ENCODE measurements at places on chromosomes 13 and 19.

DNA sequence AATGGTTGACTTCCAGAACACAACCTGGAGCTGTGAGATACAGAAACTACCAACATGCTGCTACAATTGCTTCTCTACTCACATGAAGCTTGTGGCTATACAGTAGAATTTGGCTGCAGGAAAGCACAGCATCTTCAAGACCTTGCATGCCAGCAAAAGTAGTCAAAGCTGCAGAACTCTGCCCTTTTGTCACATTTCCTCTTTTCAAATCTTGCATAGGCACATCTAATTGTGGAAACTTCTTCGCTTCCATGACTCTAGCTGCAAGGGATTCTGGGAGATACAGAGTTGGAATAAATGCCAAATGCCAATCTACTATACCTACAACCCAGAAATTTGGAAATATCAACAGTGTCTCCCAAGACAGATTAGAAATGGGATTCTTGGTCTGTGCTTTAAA is 462.2 kb downstream of the FOXO1 start:
- no peak for DNase-seq

GRCh38 chr19:17296976-17297375 is 6.2 kb downstream of the ABHD8 start:
- no peak for DNase-seq

DNA sequence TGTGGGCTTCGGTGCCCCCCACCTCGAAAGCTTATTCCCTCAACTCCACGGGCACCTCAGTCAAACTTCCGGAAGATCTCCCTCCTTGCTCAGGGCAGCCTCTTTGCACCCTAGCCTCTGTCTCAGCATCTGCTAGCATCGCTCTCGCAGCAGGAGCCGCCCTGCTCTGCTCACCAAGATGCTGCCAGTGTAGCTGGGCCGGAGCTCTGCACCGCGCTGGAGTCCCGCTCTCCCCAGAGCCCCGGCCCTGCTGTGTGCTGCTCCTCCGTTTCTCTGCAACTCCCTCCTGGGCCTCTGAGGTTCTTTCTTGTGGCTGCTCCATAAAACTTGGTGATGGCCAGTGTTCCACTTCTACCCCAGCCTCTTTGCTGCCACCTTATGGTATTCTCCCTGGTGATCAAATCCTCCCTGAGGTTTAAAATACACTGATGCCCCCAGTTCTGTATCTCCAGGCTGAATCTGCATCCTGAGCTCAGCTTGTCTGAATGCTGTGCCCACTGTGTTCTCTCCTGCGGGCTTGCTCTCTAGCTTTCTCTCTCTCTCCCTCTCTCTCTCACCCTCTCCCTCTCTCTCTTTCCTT is 198.0 kb downstream of the UQCRFS1 start:
- no peak for DNase-seq

DNA sequence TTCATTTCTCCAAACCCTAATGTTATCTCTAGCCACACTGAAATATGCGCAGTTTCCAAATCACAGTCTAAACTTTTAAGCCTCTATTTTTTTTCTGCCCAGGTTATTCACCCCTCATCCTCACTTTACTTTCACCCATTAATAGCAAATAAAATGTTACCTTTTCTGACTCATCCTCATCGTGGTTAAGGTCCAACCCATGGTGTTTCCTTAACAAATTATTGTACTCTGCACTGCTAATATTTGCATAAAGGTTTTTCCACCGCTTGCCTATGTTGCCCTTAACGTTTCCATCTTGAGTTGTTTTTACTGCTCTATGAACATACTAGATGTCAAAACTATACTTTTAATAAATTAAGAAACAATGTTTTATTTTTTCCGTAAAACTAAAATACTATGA is 780.9 kb upstream of the KLHL1 start:
- no peak for DNase-seq

DNA sequence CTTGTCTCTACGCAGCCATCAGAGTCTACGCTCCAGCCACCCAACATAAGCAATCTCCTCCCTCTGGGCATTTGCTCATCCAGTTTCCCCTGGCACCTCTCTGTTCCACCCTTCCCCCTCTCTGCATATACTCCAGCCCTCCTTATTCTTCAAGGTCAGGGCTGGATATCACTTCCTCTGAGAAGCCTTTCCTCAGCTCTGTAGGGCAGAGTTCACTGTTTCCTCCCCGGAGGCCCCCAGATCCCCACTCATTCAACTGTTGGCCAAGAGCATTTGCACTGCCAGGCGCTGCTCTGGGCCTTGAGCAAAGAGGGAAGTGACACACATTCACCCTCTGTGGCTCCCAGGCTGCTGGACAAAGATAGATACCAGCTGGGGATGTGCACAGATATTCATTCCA is 3.3 kb downstream of the FCGRT start:
- DNase-seq = no peak

DNA sequence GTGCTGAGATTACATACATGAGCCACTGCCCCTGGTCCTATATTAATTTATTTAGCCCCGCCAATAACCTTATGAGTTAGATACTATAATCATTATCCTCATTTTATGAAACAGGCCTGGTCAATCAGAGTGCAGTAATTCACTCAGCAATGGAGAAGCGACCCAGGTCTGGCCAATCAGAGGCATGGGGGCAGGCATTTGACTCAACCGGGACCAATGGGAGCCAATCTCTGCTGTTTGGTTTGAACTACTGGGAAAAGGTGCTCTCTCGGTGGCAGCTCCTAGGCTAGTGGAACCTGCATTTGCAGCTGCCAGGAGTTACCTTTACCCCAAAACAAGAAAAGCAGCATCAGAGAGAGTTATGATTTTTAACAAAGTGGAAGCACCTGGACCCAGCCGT is 6.6 kb downstream of the SIRT2 start:
- no peak for DNase-seq

DNA sequence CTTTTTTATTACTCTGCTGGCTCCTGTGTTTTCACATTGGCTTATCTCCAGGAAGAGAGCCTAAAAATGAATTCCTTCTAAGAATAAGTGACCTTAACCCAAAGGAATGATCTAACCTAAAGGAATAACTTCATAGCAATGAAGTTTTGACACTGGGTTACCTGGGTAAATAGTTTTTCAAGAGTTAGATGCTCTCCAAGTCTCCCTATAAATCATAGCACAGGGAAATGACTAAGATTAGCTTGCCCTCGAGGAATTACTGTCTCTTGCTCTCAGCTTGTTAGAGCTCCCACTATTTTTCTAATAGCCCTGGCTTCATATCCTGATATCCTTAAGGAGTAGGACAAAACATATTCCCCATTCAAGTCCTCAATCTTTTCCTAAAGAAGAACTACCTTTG is 66.3 kb downstream of the SPRY2 start:
- DNase-seq = no peak

DNA sequence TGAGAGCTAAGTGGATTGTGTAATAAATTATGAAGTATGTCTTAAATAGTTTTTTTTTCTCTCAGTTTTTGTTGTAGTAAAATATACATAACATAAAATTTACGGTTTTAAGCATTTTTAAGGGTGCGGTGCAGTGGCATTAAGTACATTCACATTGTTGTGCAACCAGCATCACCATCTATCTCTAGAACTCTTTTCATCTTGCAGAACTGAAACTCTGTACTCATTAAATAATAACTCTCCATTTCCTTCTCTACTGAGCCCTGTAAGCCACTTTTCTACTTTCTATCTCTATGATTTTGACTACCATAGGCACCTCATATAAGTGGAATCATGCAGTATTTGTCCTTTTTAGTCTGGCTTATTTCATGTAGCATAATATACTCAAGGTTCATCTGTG is 87.1 kb downstream of the GJA3 start:
- DNase-seq = no peak

DNA sequence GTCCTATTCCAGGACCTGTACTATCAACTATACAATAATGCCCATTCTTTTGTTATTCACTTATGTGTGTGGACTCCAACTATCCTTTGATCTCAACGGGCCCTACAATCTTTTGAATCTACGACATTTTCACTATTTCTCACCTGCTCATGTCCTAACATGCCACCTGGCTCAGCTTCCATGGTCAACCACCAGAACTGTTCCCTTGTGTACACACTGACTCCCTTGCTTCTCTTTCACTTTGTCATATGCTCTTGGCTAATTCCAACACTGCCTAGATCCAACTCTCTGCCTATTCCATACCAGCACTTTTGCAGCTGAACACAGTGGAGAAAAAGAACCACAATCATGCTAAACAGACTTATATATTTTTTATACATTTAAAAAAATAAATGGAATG is 53.1 kb downstream of the MICU2 start:
- no peak for DNase-seq

- DNase-seq = no peak
These were observed 1002.7 kb upstream of the PCDH20 start for GRCh38 chr13:62418376-62418775.

DNA sequence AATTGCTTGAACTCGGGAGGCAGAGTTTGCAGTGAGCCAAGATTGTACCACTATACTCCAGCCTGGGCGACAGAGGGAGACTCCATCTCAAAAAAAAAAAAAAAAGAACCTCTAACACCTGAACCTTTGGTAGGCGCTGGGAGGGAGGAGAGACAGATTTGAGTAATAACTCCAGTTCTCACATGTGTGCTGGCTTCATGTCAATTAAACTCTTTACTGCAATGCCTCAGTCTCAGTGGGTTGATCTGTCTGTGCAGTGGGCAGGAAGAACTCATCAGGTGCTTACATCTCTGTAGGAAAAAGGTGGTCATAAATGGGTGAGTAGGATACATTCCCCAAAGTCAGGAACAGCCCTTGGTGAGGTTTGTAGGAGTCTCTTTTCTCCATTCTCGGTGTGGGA is 85.1 kb upstream of the ABCC4 start:
- no peak for DNase-seq

- DNase-seq = no peak
These were observed 3.8 kb downstream of the RAB8A start for GRCh38 chr19:16115301-16116039.

DNA sequence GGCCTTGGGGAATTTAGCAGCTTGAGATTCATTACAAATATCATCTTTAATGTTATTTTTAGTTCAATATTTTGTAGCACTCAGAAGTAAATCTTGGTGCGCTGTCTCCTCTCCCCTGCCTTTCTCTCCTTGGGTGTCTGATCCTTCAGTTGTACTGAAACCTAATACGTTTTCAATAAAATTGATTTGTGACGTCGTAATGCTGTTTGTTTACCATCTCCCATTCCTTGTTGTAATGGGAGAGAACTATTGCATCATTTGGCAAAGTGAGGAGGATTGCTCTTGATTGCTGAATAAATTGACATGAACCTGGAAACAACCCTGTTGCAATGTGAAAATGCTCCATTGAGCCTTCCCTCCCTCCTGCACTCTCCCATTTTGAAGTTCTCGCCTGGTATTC is 43.2 kb upstream of the TSHZ3 start:
- DNase-seq = no peak

- DNase-seq = no peak
These were observed 90.6 kb downstream of the SPRY2 start for GRCh38 chr13:80250213-80250810.

DNA sequence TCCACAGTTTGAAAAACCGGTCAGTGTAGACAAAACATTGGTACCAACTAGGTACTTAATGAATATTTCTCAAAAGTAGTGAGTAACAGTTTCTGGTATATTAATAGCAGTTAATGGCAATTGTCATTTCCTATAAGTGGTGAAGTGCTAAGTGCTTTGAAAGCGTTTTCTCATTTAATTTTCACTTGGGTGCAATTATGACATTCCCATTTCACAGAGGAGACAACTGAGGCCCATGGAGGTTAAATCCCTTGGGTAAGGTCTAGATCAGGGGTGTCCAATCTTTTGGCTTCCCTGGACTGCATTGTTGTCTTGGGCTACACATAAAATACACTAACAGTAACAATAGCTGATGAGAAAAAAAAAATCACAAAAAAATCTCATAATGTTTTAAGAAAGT is 687 bp upstream of the SYT3 start:
- DNase-seq = no peak

GRCh38 chr13:19769854-19770253 is 12.9 kb downstream of the PSPC1 start:
- no peak for DNase-seq

DNA sequence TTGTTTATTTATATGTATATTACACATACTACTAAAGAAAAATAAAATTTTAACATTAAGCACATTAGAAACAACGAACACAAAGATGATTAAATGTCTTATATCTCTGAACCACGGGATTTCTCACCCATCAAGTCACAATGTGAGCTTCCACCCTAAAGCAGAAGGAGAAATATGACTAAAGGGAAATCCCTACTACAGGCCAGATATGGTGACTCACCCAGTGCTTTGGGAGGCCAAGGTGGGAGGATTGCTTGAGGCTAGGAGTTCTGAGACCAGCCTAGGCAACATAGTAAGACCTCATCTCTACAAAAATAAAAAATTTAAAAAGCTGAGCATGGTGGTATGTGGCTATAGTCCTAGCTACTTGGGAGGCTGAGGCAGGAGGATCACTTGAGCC is 24.6 kb downstream of the DCT start:
- DNase-seq = no peak

DNA sequence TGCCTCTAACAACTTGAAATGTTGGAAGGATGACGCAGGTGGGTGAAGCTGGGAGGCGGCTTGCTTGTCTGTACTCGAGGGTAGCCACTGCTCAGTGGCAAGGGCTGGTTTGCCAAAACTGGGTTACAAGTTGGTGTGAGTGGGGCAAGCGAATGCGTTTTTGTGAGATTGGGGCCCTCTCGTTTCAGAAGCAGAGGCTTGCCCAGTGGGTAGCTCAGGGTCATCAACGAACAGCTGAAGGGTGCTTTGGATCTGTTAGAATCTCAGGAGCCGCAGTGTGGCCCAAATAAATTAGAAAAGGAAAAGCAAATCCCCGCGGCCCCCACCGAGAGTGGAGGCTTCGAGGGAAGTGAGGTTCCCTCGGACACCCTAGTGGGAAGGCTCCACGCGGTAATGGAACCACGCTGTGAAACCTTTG is 7.3 kb downstream of the ATP4B start:
- no peak for DNase-seq

DNA sequence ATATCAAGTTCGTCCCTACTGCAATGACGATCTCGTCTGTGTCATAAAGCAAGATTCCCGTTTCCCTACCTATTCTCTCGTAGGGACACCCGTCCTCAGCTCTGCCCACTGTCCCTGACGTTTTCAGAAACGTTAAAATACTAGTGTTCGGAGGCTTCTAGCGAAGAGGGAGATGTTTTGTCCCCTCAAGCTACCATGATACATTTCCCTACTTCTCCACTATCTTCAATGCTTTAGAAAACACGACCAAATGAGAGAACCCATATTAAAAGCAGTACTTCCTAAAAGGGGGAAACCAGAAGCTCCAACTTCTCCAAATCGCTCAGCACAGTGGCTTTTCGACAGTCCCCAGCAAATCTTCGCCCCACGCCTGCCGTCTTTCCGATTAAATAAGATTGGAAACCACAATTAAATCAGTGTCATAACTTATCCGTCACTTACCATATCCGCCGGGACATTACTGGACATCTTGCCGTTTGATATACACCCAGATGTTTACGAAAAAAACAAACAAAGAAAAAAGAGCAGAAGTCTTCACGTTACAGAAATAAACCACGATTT is 1.3 kb downstream of the UBL3 start:
- DNase-seq = no peak

- no peak for DNase-seq
These were observed 8.2 kb upstream of the USE1 start for GRCh38 chr19:17206736-17207581.

Measured in stimulated activated CD4-positive, alpha-beta T cell treated with anti-CD3 and anti-CD28 coated beads, TNF-alpha, amount 100 ng/mL, for 1 hour (primary cell).